CD4-positive, alpha-beta T cell treated with Interleukin-4 for 1 hour (primary cell): ENCODE measurements at places on chromosomes 13 and 19.

DNA sequence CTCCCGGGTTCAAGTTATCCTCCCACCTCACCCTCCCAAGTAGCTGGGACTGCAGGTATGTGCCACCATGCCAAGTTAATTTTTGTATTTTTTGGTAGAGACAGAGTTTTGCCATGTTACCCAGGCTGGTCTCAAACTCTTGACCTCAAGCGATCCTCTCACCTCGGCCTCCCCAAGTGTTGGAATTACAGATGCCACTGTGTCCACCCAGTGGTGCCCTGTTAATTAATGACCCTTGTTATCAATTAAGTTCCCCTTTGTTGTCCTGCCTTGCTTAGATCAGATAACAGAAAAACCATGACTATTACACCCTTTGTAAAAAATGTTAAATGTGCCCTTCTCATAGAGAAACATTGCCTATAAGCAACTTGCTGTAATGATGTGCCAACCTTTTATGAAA is 34.4 kb upstream of the IGFL1 start:
- no peak for DNase-seq

DNA sequence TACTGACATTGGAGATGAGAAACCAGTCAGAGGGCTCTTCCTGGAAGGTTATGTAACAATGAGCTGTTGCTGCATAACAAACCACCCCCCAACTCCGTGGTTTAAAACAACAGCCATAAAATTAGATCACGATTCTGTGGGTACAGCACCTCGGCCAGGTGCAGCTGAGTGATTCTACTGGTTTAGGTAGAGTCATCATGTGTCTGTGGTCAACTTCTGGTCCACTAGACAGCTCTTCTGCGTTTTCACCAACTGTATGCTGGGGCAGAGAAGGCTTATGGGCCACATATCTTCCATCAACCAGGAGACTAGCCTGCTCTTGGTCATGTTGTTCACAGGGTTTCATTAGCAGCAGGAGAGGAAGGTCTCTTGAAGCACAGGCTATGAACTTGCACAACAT is 585.5 kb downstream of the KCTD12 start:
- no peak for DNase-seq

GRCh38 chr13:93318534-93319254 is 92.1 kb downstream of the GPC6 start:
- no peak for DNase-seq

DNA sequence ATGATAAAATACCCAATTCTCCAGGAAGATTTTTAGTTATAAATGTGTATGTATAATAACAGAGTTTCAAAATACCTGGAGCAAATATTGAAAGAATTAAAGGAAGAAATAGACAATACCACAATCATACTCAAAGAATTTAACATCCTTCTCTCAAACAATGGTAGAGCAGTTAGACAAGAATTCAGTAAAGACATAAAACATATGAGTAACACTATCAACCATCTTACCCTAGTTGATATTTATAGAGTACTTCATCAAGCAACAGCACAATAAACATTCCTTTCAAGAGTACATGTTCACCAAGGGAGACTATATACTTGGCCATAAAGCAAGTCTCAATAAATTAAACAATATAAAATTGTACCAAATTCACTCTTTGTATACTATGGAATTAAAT is 108.4 kb downstream of the DLEU7 start:
- DNase-seq: no peak

DNA sequence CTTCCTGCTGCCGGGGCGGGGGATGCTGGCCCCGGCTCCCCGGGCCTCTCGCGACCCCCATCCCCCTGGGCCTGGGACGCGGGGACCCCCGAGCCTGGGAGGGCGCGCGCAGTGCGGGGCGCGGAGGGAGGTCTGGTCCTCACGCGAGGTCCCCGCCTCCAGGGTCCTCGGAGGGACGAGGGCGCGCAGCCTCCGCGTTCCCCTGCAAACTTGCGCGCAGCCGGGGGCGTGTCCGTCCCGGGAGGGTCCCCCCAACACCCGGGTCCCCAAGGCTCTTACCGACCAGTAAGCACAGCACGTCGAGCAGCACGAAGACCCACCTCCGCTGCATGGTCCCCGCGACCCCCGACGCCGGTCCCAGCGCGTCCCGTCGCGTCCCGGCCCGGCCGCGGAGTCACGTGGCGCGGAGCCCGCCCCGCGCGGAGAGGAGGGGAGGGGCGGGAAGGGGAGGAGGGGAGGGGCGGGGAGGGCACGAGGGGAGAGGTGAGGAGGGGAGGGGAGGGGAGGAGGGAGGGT is at the start of gene PLPP2:
TSS of gene PLPP2 (minus strand) at position 398 of the 516 bp plus-strand sequence. CDS start at position 331, 67 bp downstream.
- DNase-seq: no peak

- DNase-seq: no peak
These were observed 30.4 kb downstream of the ELAVL1 start for GRCh38 chr19:7975037-7975436.

- no peak for DNase-seq
These were observed 151.0 kb downstream of the DCT start for GRCh38 chr13:94328381-94329041.

DNA sequence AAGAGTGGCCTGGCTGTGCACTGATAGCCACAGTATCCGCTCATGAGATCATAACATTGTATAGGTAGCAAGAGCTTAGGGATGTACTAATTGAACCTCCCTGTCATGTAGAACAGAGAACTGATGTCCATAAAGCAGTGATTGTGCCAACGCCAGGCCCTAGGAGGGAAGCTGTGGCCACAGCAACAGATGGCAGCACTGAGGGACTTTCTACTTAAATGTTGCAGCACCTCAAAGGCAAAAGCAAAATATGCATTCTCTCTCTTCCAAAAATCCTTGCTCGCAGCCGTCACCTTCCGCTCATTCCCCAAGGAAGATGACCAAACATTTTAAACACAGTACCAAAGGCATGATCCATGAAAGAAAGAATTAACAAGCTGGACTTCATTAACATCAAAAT is 32.3 kb downstream of the COL4A1 start:
- DNase-seq: no peak

- DNase-seq: no peak
These were observed at the start of gene FREM2 for GRCh38 chr13:38686577-38687245. Gene FREM2, plus strand, starts transcription at chr13:38687077. Its CDS starts 268 bp downstream, at chr13:38687345.

- DNase-seq: no peak
These were observed 129.7 kb downstream of the SLC7A1 start for GRCh38 chr13:29465741-29466293.

DNA sequence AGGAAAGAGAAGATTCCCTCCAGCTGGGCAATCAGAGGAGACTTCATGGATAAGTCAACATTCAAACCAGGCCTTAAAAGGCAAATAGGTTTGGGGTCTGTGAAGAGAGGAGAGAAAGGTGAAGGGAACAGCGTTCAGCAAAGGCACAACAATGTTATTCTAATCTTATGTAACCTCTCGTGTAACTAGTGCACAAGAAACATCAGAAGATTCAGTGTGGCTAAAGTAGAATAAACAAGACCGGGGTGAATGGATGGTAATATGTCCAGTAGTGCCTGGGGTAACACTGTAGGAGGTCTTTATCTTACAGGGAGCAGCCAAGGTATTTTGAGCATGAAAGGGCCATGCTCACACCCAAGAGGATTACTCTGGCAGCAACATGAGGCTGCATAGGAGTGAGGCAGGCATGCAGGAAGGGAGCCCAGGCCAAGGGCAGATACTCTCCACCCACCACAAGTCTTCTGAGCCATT is 24.1 kb downstream of the LHFPL6 start:
- DNase-seq: no peak

DNA sequence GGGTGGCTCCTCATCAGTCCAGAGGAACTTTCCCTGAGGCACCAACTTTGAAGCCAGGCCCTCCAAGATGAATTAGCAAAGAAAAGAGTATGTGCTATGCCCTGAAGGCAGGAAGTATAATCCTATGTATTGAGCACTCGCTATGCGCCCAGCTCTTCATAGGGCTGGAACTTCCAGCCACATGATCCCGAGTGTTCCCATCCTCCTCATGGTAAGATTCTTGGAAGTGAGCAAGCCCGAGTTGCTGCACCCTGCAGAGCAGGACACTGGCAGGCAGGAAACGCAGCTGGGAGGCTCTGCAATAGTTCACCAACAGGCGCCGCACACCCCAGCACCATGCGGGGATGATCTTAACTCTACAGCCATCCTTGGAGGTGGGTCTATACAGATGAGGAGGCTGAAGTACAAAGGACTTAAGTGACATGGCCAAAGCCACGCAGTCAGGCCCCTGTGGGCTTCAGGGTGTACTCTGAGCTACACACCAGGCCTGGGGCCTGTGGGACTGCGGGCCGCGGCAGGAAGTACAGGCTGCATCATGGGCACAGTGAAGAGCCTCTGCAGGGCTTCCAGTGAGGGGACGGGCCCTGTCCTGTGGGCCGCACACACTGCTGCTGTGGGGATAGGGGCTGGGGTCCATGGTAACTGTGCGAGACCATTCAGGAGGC is 25.1 kb downstream of the C19orf47 start:
- no peak for DNase-seq

DNA sequence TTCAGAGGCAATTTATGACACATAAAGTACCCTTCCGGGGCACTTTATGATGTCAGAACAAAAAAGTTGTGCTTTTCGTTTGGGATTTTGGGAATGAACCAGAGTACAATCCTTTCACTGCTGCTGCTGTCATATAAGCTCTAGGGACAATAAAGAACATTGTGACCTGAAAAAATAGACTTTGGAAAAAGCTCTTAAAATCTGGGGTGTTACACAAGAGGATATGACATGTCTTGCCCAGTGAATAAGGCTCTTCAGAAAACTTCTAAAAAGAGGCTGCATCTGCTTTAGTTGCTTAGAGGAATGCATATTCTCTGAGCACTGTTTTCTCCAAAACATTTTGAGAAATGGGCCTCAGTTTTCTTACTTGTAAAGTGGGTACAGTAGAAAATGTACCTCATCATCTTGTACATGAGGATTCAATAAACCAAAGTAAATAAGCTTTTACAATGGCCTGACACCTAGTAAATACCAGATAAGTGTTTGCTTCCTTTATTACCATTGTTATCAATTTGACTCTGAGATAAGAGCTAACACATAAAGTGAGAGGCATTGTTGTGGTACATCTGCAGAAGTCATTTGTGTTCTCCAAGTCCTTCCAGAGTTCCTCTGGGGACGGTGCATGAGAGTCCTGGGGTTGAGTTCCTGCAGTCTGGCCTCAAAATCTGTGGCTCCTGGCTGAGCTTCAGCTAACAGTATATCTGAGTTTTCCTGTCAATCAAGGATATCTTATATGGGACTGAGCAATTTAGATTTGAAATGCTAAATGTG is 67.4 kb upstream of the EDNRB start:
- DNase-seq: no peak

GRCh38 chr13:113211774-113212173 is 2.4 kb downstream of the CUL4A start:
- peak; percentile 19 for DNase-seq

- DNase-seq: no peak
These were observed 16.8 kb downstream of the MBD3L2B start for GRCh38 chr19:7004313-7004931.

DNA sequence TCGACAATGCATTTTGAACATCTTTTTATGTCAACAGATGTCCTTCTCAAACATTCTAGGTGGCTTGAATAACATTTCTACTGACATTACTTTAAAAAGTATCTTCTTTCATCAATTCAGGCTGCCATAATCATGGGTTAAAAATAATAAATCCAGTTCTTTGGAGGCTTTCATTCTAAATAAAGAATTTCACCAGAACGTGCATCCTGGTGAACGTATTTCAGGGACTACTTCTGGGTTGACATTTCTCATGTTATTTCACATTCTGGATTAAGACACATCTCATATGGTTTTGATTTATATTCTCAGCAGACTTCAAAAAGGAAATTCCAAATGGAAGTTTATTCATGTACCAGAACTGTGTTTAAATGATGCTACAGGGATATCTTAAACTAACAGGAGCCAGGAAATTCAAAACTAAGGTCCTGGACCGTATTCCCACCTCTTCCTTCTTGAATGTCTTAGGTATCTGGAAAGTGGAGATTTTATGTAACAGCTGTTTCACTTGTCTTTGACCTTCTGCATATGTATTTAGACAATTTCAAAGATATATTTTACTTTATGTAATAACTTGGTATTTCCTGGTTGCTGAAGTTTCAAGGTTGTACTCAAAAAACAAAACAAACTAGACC is 107.2 kb downstream of the STARD13 start:
- DNase-seq: no peak

GRCh38 chr13:33349986-33350826 is 64.7 kb upstream of the STARD13 start:
- DNase-seq: no peak

GRCh38 chr19:44707794-44708193 is 8.8 kb downstream of the CEACAM16 start:
- no peak for DNase-seq

GRCh38 chr13:32150794-32151193 is 119.2 kb downstream of the FRY start:
- DNase-seq: no peak

- peak; percentile 24 for DNase-seq
These were observed 538 bp downstream of the LSM4 start for GRCh38 chr19:18322318-18322758.

GRCh38 chr13:71775966-71776365 is 91.0 kb downstream of the DACH1 start:
- DNase-seq: no peak

DNA sequence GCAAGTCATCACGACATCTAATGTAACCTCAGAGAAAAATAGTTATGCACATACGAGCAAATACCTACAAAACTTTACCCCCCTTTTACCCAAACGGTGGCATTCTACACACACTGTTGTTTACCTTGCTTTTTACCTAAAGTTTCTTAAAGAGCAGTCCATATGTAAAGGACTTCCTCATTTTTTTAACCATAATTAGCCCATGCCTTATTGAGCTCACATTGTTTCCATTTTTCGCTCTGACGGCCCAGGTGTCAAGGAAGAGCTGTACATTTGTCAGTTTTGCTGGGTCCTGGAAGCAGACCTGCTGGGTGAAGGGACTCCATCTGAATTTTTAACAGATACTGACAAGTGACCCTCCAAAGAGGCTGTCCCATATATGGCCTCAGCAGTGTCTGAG is 89.4 kb downstream of the STK24 start:
- no peak for DNase-seq

DNA sequence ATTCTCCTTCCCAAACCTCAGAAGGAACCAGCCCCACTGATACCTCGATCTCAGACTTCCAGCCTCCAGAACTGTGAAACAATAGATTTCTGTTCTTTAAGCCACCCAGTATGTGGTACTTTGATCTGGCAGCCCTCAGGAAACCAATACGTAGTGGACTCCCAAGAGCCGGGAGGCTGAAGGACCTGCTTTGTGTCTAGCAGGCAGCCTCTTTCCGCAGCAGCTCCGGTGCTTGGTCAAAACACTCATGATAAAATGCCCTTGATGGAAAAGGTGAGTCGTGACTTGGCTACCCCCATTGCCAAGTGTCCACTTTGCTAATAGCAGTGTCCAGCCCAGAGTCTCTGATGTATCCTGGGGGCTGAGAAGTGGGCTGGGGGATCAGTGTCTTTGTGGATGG is 158.8 kb upstream of the TMTC4 start:
- no peak for DNase-seq

- DNase-seq: no peak
These were observed 4.2 kb downstream of the NAPA start for GRCh38 chr19:47510516-47511127.
